SIG-M5 (cell line): ENCODE measurements at places on chromosomes 4 and X.

- no peak for DNase-seq
Observed at GRCh38 chr4:150943818-150944217, 71.3 kb downstream of the LRBA start.

DNA sequence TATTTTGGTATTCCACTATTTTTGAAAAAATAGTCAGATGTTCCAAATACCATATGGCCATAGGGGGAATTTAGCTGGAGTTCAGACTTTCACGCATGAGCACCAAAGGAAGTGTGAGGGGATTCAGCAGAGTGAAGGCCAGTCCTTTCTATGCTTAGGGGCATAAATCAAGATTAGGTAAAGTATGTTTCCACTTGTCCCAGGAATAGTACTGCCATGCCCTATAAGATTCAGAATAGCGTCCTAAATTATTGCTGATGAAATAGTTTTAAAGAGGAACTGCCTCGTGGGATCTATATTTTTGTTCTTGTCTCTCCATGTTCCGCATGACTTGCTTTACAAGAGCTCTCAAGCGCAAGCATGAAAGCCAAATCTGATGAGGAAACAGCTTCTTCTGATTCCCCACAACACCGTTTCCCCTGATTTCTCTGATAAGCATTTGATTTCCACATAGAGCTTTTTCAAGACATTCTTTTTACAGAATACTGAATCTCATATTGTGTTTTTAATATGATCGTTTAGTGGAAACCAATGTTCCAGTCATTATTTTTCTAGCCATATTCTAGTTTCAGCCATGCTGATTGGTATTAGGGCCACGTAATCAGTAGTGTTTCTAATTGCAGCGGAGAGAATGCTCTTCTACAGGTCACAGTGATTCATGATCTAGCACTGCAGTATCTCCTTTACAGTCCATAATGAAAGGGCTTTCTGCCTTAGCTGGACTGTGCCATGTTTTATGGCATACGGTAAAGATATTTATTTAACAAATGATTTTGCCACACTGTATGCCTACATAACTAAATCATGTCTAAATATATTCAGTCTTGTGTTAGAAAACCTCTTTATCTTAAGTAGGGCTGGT, 492.3 kb downstream of the CENPC start:
- DNase-seq = no peak

DNA sequence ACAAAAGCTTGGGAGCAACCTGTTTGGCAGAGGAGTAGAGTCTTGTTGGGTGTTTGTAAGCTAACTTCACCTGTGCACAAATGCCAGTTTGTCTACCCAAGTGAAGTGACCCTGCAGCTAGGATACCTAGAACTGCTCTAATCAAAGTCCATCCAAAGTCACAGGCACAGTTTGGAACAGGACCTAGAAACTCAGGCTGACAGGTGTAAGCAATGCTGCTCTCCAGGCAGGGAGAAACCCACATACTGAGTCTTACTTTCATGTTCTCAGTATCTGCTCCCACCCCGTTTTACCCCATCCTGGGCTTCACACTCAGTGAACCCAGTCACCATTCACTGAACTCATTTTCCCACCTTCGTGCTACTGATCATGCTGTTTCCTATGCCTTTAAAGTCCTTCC, 40.3 kb downstream of the MAML3 start:
- no peak for DNase-seq

GRCh38 chr4:87227751-87228151, 7.3 kb upstream of the KLHL8 start:
- no peak for DNase-seq

- no peak for DNase-seq
Observed at GRCh38 chrX:44747969-44748368, 95.9 kb upstream of the DUSP21 start.

DNA sequence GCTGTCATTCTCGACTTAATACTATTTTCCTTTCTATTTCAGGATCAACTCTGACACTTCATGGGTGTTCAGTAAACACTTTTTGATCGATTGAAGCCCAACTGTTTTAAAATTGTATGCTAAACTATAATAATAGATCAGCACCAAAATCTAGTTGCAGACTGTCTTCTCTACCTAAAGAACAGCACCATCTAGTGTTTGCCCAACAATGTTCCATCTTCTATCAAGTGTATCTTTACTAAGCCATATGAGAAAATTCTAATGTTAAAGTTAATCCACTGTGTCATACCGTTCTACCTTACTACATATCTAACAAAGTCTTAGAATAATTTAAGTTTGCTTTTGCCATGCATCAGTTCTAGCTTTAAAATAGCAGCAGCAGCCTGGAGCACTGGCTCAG, 113.0 kb upstream of the PRDX4 start:
- DNase-seq = no peak

DNA sequence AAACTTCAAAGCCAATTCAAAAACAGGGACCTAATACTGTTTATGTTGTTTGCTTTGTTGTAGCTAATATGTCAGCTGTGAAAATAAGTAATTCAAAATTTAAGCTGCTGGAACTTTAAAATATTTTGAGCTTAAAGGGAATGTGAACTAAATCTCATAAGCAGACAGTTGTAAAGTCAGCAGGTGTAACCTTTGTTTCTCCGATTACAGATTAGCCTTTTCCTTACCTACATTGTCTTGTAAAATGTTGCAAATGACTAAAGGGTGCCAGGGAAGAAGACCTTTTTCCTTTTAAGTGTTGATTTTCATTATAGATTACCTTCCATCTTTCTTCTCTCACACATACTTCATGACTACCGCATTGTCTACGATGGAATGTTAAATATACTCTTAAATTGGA, 405.1 kb downstream of the KCNIP4 start:
- DNase-seq = no peak

GRCh38 chr4:78237360-78237759, 180.2 kb downstream of the FRAS1 start:
- DNase-seq = no peak

DNA sequence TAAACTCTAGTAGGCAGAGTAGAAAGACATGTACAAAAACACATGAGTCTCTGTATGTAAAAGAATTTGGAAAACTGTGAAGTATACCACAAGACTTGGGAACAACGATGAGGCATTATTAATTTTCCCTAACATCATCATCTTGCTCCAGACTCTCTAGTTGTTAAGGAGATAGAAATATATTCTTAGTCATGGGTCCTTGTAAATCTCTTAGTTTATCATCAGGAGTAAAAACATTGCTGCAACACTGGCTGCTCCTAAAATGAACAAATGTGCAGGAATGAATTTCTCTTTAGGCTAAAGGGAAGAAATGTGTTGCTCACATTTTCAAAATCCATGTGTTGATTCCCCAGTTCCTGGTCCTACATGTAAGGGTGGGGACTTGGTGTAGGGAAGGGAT, 384.6 kb downstream of the STIM2 start:
- DNase-seq = no peak

DNA sequence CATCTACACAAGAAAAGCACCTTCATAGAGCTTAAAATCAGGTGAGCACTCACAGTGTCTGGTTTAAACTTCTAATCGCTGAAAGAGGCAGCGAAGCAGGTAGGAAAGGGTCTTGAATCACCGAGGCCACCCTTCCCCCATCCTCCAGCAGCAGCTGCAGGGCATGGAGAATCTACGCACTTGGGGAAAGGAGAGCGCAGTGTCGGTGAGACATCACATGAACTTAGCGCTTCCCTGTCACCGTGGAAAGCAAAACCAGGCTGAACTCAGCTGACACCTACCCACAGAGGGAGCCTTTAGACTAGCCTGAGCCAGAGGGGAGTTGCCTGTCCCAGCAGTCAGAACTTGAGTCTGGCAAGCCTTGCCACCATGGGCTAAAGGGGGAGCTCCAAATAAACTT, 197.2 kb upstream of the ZFP42 start:
- no peak for DNase-seq
